ENCODE measurements at places on chromosomes 12 and 14.

GRCh38 chr12:124696693-124697476 lies 129.5 kb upstream of the NCOR2 start:
- no peak for DNase-seq

DNA sequence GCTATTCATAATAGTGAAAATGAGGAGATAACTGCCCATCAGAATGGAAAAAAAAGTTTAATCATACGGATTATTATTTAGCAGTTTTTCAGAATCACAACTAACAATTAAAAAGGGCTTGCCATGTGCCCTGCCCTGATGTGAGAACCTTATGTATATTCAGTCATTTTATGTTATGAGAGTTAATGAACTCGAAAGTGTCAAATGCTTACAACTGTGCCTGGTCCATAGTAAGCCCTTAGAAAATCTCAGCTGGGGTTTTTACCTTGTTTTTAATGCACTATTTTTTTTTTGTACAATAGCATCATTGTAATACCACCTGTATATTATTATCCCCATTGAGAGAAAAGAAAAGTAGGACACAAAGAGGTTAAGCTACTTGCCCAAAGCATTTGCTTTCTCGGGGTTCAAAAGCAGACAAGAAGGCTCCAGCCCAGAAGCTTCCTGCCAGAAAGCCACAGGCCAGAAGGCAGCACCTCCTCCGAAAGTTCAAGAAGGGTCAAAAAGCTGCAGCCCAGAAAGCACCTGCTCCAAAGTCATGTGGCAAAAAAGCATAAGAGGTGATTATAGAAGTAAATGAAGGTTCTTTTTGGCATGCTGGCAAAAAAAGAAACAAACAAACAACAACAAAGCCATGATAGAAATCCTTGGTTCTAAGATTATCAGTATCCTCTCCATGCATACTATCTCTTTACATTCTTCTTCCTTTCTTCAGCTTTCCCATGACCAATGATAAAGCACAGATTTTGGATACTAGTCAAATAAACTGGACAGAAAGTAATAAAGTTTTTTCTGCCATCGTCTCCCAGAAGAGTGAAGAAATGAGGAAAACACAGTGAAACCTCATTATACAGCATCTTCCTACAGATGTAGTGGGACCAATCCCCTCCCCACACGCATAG lies 59.1 kb upstream of the NAP1L1 start:
- DNase-seq, result no peak

DNA sequence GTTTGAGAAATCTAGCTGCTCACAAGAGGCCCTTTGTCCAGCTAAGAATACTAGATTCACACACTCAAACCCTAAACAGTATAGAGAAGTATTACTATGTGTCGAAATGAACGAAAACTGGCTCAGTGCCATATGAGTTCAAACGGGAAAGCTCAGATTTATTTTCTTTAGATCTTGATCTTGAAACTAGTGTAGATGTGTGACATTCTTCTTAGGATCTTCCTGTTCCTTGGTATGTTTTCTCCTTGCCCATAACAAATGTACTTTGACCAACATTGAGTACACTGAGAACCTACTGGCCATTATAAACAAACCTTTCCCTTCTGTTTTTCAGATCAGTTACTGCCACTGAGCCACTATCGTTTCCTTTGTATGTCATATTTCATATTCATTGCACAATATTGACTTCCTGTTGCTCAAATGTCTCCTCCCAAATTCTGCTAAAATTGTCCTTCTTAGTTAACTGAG lies 21.3 kb downstream of the MYBPC1 start:
- DNase-seq, result no peak

DNA sequence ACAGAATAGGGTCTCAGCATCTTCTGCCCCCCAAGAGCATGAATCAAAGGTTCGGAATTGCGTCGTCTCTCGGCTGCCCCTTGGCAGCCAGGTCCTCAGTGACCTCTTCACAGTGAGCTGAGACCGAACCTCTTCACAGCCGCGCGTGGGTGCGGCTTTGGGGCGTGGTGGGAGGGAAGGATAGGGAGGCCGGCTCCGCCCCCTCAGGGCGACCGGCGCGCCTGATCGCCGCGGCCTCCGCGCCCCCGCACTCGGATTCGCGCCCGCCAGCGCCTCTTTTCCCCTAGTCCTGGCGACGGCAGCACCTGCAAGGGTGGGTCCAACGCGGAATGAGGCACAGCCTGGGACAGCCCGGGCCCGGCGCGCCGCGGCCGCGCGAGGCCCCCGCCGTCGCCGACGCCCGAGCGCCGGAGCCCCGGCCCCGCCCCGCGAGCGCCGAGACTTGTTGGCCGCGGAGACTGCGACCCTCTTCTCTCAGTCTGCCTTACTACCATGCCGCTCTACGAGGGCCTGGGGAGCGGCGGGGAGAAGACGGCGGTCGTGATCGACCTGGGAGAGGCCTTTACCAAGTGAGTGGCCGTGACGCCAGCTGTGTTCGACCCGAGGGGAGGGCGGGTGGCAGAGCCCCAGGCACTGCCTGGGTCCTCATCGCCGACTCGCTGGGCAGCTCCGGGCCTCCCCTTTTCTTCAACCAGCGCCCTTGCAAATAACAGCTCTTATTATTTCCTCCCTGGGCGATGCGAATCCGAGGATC lies at the start of gene ACTR10:
Gene ACTR10 (plus strand): TSS at position 424 of the 754 bp plus-strand sequence. CDS start 69 bp downstream, at position 493.
- peak; percentile 79 for DNase-seq

DNA sequence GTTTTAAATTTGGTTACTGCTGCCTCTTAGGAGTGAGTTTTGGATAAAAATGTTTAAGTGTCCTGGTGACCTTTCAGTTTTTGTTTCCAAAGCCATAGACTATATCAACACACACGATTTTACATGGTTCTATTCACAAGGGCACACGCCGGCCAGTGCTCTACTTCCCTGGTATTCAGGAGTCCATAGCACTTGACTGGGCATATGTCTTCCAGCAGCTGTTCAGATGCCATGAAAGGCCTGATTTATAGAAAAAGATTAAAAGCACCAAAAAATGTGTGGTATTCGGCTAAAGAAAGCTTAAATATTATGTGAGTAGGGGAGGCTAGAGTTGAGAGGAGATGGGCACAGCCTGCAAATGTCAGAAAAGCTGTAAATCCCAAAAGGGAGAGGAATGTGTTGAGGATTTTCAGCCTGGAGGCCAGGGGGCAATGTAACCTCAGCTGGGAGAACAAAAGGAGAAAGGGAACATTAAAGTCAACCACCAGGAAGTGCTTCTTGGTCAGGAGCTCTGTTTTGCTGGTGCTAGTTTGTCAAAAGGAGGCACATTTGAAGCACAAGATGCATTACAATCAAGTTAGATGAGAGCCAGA lies 478.4 kb downstream of the RAD51B start:
- no peak for DNase-seq

DNA sequence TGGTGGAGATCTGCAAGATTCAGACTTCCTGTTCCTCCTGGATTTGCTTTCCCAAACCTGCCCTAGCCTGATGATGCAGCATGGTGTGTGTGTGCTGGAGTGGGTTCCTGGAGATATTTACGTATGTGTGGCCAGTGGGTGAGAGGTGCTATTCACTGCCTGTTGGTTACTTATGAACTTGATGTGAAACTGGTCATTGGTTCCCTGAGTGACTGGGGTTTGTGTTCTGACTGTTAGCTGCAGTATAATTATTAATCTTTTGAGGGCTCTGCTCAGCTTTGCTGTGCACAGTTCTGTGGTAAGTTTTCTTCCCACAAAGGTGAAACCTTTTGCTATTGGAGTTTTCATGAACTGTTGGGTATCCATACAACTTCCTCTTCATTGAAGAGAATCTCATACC lies 541.8 kb upstream of the FBXO33 start:
- no peak for DNase-seq

DNA sequence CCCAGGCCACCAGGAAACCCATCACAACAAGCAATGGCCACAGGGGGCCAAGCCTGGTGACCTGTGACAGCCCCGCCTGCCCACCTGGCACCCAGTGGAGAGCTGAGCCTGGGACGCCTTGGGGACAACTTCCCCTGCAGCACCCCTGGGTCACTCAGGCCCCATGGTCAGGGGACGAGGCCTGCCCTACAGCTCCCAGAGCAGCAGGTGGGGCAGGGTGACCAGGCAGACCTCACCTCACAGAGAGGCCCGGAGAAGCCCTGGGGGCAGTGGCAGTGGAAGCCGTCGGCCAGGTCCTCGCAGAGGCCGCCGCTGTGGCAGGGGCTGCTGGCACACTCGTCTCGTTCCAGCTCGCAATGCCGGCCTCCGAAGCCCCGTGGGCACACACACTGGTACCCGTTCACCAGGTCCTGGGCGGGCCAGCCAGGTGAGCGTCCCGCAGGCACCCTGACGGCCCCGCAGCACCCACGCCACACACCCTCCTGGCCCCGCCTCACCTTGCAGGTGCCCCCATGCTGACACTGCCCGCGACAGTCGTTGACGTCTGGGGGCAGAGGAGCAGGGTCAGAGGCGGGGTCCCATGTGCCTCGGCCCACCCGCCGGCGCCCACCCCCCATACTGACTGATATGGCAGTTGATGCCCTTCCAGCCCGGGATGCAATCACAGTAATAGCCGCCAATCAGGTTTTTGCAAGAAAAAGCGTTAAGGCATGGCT lies 18.1 kb downstream of the JAG2 start:
- DNase-seq, result no peak

- DNase-seq, result peak; percentile 26
Measured at GRCh38 chr14:39005044-39005880, 97.8 kb downstream of the SEC23A start.

DNA sequence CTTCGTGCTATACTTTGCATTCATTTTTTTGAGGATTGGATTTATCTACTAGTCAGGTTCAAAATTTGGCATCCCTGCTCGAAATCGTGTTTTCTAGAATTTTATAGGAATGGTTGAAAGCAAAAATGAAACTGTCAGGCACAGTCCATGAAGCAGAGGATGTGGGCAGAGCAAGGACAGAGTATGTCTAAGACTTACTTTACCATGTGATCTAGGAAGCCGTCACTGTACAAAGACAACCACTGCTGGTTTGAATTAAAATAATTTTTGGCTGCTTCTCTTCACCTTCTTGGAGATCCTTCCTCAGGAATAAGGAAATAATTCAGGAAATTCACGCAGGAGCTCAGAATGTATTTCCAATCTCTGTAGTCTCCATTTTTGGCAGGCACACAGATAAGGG lies 31.6 kb upstream of the SGPP1 start:
- DNase-seq, result no peak

- DNase-seq, result no peak
Measured at GRCh38 chr12:93541578-93542225, 30.8 kb upstream of the SOCS2 start.

GRCh38 chr12:88339254-88339949 lies 197.3 kb downstream of the TMTC3 start:
- no peak for DNase-seq
